ENCODE measurements at places on chromosomes 5 and 9.

- no peak for DNase-seq
These were observed 137.3 kb downstream of the SEC61B start for GRCh38 chr9:99359336-99359735.

DNA sequence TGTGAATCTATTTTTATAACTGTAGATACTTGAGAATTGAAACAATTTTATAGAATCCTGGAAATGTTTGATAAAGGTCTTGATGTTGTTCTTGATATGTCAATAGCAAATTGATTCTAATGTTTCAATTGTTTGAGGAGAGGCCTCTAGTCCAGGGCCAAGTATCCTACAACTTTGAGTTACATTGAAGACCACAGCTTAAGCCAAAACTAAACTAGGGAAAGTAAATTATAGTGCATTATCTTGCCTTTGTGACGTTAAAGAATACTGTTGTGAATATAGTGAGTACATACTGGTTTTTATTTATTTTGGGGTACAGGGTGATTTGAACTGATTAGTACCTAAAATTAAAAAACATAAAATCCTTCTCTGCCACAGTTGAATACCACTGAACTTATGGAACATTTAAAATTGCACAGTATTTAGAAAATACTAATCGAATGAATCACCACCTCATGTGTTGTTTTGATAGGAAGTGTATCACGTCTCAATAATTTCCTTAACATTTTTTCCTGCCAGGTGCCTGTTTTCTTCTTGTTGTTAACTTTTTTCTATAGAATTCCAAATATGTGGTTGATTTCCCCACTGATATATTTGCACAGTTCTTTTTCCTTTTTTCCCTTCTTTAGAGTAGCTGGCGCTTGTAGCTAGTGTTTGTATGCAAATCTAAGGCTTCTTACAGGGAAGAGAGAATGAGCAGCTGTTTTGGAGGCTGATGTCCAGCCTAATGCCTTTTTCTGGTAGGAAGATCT is 12.5 kb downstream of the ARHGEF28 start:
- no peak for DNase-seq

DNA sequence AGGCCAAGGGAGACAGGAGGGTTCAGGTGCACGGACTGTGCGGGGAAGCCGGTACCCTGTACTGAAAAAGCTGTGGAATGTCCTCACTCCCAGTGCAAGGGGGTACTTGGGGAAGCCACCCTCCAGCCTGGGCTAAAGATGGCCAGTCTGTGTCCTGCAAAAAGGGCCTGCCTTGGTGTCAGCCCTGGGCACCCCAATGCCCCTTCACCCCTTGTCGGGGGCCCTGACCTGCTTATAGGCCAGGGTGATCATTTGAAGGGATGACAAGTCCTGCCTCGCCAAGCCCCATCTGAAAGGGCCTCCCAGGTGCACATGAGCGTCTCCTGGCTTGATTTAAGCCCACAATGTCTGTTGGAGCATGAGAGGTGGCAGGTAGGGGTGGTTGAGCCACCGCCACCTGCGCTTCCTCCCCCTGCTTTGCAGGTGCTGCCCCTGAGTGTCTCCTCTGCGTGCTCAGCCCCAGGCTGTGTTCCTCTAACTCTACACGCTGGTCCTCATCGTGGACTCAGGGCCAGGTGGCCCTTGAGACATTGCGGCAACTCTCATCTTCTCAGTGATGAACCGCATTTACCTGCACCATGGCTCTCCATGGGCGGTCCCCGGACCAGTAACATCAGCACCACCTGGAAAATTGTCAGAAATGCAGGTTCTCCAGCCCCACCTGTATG is 97.0 kb downstream of the ANKRD33B start:
- no peak for DNase-seq

DNA sequence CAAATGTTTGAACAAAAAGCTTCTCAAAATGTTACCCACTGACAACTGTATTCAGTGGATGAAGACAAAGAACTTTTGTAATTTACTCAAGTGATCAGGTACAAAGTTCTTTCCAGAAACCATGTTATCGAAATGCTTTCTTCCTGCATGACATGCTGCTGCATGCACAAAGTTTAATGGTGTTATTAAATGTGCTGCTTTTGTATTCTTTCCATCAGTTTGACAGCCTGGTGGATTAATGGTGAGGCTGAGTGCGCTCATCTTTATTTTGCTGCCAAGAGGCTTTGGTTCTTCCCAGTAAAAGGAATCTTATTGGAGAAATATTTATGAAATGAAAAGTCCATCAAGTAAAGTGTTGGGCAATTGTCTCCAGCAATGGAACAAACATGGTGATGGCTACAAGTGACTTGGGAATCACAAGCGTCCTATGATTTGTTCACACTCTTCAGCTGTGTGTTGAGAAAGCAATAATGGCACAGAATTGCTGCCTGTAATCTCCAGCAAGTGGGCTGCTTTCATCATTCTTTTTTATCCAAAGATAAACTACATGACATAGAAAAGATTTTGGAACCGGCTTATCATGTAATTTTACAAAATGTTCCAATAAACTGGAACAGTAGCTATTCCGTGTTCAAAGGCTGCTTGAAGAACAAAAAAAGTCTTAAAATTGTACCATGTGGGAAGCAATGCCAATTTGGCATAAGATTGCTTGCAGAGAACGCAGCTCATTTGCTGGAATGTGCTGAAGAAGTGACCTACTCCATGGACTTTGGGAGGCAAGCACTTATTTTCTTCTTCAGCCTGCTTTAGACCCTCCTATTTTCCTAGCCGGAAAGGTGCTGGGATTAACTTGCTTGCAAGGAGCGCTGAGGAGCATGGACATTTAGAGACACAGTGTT is 153.1 kb downstream of the HSD17B3 start:
- DNase-seq, result no peak

- peak; percentile 10 for DNase-seq
These were observed 22.3 kb downstream of the OR2V1 start for GRCh38 chr5:181108578-181109165.

GRCh38 chr5:53913941-53914340 is 353.5 kb downstream of the NDUFS4 start:
- DNase-seq, result no peak

- DNase-seq, result no peak
These were observed 25.8 kb upstream of the TRIM32 start for GRCh38 chr9:116661037-116661954.

- no peak for DNase-seq
These were observed 49.5 kb downstream of the GALNT12 start for GRCh38 chr9:98856982-98857381.

DNA sequence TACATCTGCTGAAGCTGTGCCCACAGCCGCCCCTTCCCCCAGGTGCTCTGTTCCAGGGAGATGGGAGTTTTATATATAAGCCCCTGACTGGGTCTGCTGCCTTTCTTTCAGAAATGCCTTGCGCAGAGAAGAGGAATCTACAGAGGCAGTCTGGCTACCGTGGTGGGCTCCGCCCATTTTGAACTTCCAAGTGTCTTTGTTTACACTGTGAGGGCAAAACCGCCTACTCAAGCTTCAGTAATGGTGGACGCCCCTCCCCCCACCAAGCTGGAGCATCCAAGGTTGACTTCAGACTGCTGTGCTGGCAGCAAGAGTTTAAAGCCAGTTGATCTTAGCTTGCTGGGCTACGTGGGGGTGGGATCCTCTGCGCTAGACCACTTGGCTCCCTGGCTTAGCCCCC is 41.3 kb downstream of the RANBP17 start:
- no peak for DNase-seq

DNA sequence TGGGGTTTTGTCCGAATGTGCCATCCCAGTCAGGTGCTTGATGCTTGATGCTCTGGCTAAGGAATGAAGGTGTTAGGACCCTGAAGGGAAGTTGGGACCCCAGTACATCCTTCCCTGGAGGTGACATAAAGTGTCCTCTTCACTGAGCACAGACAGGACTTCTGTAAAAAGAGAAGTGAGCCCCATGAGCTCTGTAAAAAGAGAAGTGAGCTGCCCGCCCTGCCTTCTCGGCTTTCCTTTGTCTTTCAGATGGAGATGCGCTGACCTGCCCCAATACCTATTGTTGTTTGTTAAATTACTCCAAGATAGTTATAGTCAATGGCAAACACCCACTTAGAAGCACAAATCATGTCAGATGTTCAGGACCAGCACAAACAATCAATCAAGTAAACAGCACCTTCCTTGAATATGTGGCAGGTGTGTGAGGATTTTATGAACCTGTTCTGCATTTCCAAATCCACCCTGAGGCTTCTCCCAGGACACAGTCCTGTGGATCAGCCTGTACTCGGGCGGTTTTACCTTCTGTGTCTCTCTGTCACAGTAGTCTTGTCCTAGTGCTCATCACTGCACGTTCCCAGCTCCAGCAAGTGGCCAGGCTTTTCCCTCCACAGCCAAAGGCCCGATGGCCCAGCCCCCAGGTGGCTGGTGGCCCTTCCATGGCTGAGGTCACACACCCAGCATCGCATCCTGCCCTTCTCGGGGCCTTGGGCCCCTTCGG is 191.4 kb downstream of the MTRR start:
- no peak for DNase-seq

DNA sequence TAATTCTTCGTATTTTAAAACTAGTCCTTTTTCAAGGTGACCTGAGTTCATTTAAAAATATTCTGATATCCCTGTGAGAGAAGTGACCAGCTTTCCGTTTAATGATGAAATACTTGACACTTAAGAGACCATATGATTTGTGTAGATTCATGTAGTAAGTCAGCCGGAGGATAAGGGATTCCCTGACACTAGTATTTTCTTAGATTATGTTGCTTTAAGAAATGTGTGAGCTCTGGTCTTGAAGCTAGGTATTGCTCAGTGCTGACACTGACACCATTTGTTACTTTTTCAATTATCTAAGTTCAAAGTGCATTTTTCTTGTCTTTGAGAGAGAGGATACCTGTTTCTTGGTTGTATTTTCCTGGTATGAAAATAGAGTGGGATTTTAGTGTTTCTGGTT is 4.2 kb downstream of the NIPBL start:
- DNase-seq, result no peak

DNA sequence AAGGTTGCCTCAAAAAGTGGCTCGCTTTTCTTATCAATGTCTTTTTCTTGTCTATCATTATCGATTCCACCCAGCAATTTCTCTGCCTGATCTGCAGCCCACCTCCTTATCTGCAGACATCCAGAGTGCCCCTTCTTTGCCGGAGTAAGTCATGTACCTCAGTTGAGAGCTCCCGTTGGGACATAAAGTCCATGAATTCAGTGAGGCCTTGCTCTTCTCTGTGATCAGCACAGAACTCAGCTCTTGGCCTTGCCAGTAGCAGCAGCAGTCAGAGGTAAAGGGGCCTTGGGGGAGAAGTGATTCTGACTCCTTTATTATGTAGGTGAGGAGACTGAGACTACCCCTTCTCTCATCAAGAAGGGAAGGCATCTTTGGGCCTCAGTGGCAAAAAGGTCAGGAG is 24.9 kb upstream of the DCAF12 start:
- no peak for DNase-seq

- no peak for DNase-seq
These were observed 7.1 kb upstream of the RPS23 start for GRCh38 chr5:82285206-82285605.

DNA sequence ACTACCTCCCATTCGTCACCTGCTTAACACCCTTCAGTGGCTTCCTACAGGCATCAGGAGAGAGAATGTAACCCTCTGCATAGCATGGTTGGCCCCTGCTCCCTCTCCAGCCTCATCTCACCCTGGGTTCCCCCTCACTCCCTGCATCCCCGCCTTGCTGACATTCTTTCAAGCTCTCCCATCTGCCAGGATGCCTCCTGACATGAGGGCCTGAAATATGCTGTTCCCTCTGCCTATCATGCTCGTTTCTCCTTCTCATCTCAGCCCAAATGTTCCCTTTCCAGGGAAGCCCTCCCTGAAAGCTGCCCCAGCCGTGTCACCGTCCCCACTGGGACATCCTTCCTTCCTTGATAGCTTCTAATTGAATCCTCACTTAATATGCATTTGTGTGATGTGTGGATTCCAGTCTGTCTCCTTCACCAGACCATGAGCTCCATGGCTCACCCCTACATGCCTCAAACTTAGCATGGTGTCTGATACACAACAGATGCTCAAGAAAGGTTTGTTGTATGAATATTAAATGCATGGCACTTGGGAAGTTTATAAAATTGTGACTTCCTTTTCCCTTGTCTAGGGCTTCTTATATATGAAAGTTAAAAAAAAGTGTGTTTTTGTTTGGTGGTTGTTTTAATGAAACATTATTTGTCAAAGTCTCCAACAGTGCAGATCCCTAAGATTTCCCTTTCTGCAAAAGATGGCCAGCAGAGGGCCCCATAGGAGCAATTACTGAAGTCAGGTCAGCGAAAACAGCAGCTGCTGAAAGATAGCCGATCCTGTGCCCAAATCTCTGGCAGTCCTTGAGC is 7.3 kb upstream of the C5orf58 start:
- DNase-seq, result peak; percentile 62

DNA sequence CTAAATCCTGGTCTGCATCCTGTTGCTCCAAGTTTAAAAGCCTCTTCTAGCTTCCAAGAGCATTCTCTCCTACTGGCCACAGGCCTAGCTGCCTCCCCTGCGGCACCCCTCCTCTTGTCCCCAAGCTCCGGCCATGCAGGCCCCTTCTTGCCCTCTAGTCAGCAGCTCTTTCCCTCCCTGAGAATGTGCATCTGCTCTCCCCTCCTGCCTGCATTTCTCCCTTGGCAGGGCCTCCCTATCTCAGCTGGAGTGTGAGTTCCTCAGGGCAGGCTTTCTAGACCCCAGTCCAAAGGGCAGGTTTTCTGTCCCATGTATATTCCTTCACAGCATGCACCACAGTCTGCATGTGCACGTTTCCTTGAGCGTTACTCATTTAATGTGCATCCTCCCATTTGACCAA is 24.6 kb upstream of the BARX1 start:
- DNase-seq, result no peak

- DNase-seq, result no peak
These were observed 93.3 kb upstream of the CD180 start for GRCh38 chr5:67289763-67290521.

GRCh38 chr9:127200106-127200862 is 64.3 kb upstream of the GARNL3 start:
- no peak for DNase-seq

- DNase-seq, result peak; percentile 41
These were observed 56.4 kb upstream of the RNF130 start for GRCh38 chr5:180127682-180128670.

DNA sequence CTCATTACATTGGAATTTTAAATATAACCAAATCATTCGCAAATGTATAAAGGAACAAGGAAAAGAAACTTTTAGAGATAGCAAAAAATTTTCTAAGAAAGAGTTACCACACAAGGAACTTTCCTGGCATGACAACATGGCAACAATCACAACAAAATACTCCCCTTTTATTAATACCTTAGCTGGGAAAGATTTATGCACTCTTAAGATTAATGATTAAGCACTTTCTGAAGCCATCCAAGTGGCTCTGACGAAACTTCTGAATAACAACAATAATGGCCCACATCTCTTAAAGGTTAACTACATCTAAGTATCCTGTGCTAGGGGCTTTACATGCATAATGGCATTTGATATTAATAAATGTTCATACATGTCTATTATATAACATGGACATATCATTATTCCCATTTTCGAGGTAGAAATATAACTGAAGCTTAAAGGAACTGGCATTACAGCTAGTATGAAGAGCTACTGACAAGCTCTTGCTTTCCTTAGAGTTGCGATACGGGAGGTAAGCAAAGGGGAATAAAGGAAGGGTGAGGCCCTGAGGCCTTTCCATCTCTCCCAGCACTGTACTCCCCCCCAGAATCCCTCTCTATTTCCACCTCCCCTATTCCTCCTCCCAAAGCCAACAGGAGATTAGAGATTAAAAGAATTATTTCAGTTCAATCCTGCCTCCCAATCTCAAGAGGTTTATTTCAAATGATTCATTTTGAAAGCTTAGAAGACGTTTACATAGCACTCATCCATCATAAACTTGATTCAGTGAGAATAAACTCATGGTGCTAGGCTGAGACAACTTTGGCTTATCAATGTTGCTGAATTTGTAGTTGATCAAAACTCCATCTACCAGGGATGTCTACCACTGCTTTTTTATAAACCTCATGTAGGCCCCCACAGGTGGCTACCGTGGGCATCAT is 9.6 kb downstream of the MTMR12 start:
- no peak for DNase-seq

- DNase-seq, result no peak
These were observed 40.0 kb downstream of the CMYA5 start for GRCh38 chr5:79729679-79730078.

All from left lobe of liver (tissue), 2 donors.